ENCODE measurements at places on chromosomes 7 and 10.
A peak's percentile ranks its signal among the peaks of the same experiment; 100 is the strongest.

DNA sequence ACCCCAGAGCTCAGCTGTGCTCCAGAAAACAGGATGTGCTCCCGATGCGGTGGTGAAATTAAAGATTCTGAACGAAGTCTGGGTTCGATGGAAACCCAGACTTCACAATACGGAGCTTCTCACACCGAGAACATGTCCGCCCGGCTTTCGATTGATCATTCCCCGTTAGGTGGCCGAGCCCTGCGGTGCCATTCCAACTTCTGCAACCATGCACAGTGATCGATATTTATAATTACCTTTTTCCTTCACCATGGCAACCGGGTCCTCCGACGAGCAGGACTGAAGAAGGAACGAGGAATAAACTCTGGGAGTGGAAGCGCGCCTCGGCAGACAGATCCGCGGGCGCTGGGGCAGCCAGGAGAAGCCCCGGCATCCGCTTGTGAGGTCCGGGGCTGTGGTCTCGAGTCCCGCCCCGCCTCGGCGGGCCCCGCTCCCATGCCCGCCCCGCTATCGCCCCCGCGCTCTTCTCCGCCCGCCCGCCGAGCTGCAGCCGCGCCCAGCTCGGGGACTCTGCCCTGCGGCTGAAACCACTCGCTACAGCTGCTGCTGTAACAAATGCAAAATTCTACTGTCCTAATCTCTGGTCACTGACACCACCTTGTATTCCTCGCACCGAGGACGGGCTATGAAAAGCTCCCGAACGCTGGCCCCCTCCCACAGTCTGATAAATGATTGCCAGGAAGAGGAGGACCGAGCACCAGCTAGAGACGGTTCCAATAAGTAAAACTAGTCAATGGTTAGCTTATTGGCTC, 26.2 kb downstream of the ABLIM1 start:
- DNase-seq = no peak

GRCh38 chr10:108861181-108861754, 1062.0 kb downstream of the XPNPEP1 start:
- no peak for DNase-seq

DNA sequence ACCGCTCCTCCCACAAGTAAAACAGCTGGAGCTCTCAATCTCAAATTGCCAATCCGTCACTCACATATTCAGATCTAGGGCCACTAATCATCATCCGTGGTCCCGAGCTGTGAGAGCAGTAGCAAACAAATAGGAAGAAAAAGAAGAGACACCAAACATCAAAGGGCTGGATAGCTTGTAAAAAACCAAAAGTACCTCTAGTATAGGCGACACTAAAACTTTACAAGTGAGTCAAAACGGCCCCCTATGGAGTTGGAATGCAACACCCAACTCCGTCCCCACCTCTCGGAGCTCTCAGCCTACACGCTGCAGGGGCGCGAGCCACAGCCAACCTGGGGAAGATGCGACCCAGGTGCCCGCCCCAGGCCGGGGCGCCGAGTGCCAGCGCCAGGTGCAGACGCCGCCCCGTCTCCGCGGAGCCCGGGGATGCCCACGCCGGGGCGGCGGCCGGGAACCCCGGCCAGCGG, 581 bp downstream of the FAM3C start:
- DNase-seq = peak; percentile 9

DNA sequence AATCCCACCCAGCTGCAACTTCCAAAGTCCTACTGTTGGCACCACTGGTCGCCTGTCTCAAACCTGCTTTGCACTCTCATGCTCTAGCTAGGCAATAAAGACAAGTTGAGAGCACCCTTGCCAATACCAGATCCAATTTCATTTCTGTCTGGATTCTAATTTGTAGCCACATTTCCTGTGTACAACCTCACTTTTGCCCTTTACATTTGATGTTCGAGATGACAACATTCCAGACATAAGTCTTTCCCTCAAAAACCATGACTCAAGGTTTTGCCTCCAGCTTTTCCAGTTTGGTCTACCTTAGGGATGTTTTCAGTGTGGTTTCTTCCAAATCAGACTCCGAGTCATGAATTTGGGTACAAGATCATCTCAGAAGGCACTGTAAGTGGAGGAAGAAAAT, 309.0 kb downstream of the GPAM start:
- DNase-seq = peak; percentile 11

DNA sequence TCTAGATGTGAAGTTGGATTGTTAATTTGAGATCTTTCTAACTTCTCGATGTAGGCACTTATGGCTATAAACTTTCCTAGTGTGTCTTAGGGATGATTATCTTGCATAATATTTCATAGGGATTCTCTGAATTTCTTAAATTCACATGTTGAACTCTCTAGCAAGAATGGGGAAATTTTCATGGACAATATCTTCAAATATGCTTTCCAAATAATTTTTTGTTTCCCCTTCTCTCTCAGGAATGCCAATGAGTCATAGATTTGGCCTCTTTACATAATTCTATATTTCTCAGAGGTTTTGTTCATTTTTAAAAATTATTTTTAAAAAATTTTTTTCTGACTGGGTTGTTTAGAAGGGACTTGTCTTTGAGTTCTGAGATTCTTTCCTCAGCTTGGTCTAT, 68.9 kb downstream of the MGAM2 start:
- no peak for DNase-seq

GRCh38 chr10:16867556-16867955, 50.3 kb upstream of the RSU1 start:
- peak; percentile 90 for DNase-seq
